Aorta (tissue), 5 donors: ENCODE measurements at places on chromosomes 12 and 14. TPM values are rescaled to one million over a fixed set of nuclear protein-coding genes. Genes with fewer than 3 reads are reported as not detected.

TMEM106C gene
- total RNA-seq = 56.3 TPM

GPD1 gene
- total RNA-seq = 2.2 TPM

LRTM2 gene
- not detected for total RNA-seq

CABP1 gene
- 1.7 TPM for total RNA-seq

PPP4R4 gene
- total RNA-seq = 0.93 TPM

KRT74 gene
- not detected for total RNA-seq

MANSC1 gene
- total RNA-seq = 37.3 TPM

CFAP251 gene
- 3.9 TPM for total RNA-seq

CLEC1B gene
- not detected for total RNA-seq

TAC3 gene
- not detected for total RNA-seq

TRPV4 gene
- 2.5 TPM for total RNA-seq

TCL1B gene
- not detected for total RNA-seq

GRCh38 chr14:40025101-40025500, 592.9 kb upstream of the FBXO33 start:
- H3K36me3 ChIP-seq = no peaks in the 10 kb centered on the region
- H3K27me3 ChIP-seq = no peaks in the 10 kb centered on the region
- no peak overlapping the region for H3K27ac ChIP-seq
- H3K4me3 ChIP-seq = no peak overlapping the region

DNA sequence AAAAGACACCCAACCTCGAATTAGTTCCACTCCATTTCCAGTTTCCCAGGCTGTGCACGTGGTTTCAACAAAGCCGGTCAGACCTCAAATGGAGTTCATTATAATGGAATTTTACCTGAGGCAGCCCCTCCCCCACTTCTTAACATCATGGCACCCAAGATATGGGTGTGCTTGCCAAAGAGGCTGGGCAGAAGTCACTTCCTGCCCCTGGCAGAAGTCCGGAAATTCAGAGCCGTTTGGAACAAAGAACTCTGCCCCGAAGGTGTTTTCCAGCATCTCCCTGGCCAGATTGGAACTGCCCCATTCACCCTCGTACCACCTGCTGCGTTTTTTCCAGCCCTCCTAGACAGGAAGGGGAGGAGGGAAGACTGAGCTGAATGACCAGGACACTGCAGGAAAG, 8.2 kb downstream of the VDR start:
- no peak for DNase-seq
- no peak overlapping the region for H3K4me3 ChIP-seq
- no peaks in the 10 kb centered on the region for H3K36me3 ChIP-seq

- H3K27me3 ChIP-seq = no peaks in the 10 kb centered on the region
- H3K27ac ChIP-seq = no peak overlapping the region
- H3K4me3 ChIP-seq = no peak overlapping the region
- DNase-seq = peak; percentile 22
- H3K36me3 ChIP-seq = no peaks in the 10 kb centered on the region
Measured at GRCh38 chr14:105664691-105665090, 138.3 kb downstream of the TMEM121 start.

GRCh38 chr14:24960816-24961215, 89.1 kb downstream of the STXBP6 start:
- no peak overlapping the region for H3K4me3 ChIP-seq
- no peaks in the 10 kb centered on the region for H3K4me1 ChIP-seq
- no peak for DNase-seq
- no peak overlapping the region for H3K27ac ChIP-seq
- H3K36me3 ChIP-seq = no peaks in the 10 kb centered on the region

- H3K4me3 ChIP-seq = no peak overlapping the region
- no peaks in the 10 kb centered on the region for H3K4me1 ChIP-seq
- no peaks in the 10 kb centered on the region for H3K27me3 ChIP-seq
- no peaks in the 10 kb centered on the region for H3K36me3 ChIP-seq
- no peak overlapping the region for H3K27ac ChIP-seq
- DNase-seq = no peak
Measured at GRCh38 chr12:111850526-111850925, 8.5 kb downstream of the MAPKAPK5 start.

- H3K4me3 ChIP-seq = no peak overlapping the region
- no peak for DNase-seq
- H3K27me3 ChIP-seq = no peaks in the 10 kb centered on the region
- H3K27ac ChIP-seq = no peak overlapping the region
Measured at GRCh38 chr12:5402009-5402935, 29.6 kb upstream of the NTF3 start.

DNA sequence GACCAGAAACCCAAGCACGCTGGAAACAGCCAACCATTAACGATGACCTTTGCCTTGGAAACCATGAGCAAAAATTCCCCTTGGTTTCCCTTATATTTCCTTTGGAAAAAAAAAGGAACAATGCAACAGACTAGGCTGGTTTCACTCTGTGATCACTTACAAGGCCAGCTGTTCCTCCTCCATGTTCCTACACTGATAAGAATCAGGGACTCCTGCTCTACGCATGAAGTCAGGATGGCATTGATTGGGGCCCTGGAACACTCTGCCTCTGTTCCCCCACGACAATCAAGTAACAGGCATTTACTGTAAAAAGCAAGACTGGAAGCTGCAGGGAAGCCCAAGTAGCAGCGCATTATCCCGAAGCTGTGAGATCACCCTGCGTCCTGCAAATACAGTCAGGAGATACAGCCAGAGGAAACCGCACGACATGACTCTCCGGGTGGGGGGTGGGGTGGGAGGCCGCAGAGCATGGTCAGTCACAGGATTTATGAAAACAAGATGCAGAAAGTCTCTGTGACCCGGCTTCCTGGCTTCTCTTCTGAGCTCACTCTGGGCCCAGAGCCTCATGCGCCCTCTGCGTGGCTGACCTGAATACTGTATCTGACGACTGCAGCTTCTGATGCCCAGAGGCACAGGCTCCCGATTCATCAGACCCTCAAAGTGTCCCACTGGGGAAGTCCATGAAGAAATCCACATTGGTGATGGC, 31.1 kb downstream of the SSH1 start:
- peak; percentile 84 for DNase-seq
- H3K4me3 ChIP-seq = no peak overlapping the region
- H3K27me3 ChIP-seq = no peaks in the 10 kb centered on the region
- peaks cover 6% of the 10 kb centered on the region for H3K4me1 ChIP-seq
- peaks cover 2% of the 10 kb centered on the region for H3K36me3 ChIP-seq
- peak overlapping the region; percentile 87 for H3K27ac ChIP-seq

DNA sequence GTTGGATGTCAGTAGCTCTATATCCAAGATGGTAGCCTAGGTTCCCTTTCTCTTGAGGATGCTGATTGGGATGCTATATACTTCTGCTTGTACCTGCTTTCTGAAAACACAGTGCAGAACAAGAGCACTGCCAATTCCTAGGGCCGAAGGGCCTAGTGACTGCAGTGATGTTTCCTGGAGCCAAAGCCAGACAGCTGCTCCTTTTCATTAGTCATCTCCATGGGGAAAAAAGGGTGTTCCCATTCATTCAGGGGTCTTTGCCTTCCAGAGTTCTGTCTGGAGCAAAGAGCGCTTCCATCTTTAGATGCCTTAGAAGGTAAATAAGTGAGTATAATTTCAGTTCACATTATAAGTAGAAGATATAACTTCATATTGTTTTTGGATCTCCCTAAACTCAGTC, 85.5 kb downstream of the PTPRB start:
- no peaks in the 10 kb centered on the region for H3K36me3 ChIP-seq
- no peaks in the 10 kb centered on the region for H3K4me1 ChIP-seq
- no peak for DNase-seq
- no peaks in the 10 kb centered on the region for H3K27me3 ChIP-seq
- H3K4me3 ChIP-seq = no peak overlapping the region

DNA sequence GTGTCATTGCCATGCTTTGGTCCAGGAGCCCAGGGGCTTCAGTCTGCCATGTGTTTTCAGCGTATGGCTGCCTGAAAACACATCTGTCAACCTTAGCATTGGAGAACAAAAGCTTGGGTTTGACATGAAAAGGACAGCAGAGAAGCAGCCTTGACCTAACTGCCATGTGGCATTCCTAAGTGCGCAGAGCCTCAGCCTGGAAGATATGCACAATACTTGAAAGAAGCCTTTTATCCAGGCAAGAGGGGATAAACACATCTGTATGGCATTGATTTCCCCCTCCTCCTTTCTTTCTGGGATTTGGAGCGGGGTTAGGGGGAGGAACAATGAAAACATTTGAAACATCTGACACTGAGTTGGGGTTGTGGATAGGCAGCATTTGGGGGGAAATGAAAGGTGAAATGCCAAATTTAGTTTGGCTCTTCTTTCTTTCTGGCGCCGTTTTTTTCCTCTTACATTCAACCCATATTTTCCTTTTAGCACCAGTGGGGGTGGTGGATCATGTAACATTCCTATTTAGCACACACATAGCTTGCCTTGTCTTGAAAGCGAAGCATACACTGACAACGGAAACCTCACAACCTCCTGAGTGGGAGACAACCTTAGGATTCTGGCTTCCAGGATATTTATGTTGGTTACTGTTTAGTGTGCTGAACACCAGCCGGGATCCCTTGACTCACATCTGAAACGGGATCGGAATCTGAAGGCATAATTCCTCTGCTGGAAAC, 177.0 kb downstream of the C12orf75 start:
- H3K4me1 ChIP-seq = peaks cover 6% of the 10 kb centered on the region
- no peak for DNase-seq
- H3K27ac ChIP-seq = no peak overlapping the region
- no peak overlapping the region for H3K4me3 ChIP-seq
- no peaks in the 10 kb centered on the region for H3K36me3 ChIP-seq

- peaks cover 3% of the 10 kb centered on the region for H3K4me1 ChIP-seq
- DNase-seq = no peak
- H3K4me3 ChIP-seq = no peak overlapping the region
- no peaks in the 10 kb centered on the region for H3K27me3 ChIP-seq
- no peak overlapping the region for H3K27ac ChIP-seq
- no peaks in the 10 kb centered on the region for H3K36me3 ChIP-seq
Measured at GRCh38 chr12:68237619-68238018, 12.0 kb upstream of the IL26 start.

GRCh38 chr14:49870908-49871307, 18.3 kb upstream of the NEMF start:
- H3K4me3 ChIP-seq = no peak overlapping the region
- H3K27me3 ChIP-seq = no peaks in the 10 kb centered on the region
- no peaks in the 10 kb centered on the region for H3K4me1 ChIP-seq
- no peaks in the 10 kb centered on the region for H3K36me3 ChIP-seq
- no peak overlapping the region for H3K27ac ChIP-seq

GRCh38 chr12:97452839-97453238, 9.8 kb upstream of the RMST start:
- H3K27me3 ChIP-seq = no peaks in the 10 kb centered on the region
- H3K4me3 ChIP-seq = no peak overlapping the region
- no peak for DNase-seq
- no peaks in the 10 kb centered on the region for H3K4me1 ChIP-seq
- H3K27ac ChIP-seq = no peak overlapping the region
- H3K36me3 ChIP-seq = no peaks in the 10 kb centered on the region

- H3K4me1 ChIP-seq = no peaks in the 10 kb centered on the region
- no peak overlapping the region for H3K27ac ChIP-seq
- DNase-seq = no peak
- no peaks in the 10 kb centered on the region for H3K36me3 ChIP-seq
- H3K27me3 ChIP-seq = no peaks in the 10 kb centered on the region
Measured at GRCh38 chr14:51784466-51784865, 75.9 kb upstream of the GNG2 start.

- DNase-seq = no peak
- H3K27me3 ChIP-seq = no peaks in the 10 kb centered on the region
- H3K36me3 ChIP-seq = no peaks in the 10 kb centered on the region
- H3K4me3 ChIP-seq = no peak overlapping the region
- H3K27ac ChIP-seq = no peak overlapping the region
- H3K4me1 ChIP-seq = peaks cover 4% of the 10 kb centered on the region
Measured at GRCh38 chr12:111578276-111578970, 20.7 kb downstream of the ATXN2 start.

- DNase-seq = no peak
- no peaks in the 10 kb centered on the region for H3K27me3 ChIP-seq
- H3K4me1 ChIP-seq = peaks cover 13% of the 10 kb centered on the region
- H3K27ac ChIP-seq = no peak overlapping the region
- no peaks in the 10 kb centered on the region for H3K36me3 ChIP-seq
- no peak overlapping the region for H3K4me3 ChIP-seq
Measured at GRCh38 chr12:120247621-120248030, 17.9 kb downstream of the PXN start.

DNA sequence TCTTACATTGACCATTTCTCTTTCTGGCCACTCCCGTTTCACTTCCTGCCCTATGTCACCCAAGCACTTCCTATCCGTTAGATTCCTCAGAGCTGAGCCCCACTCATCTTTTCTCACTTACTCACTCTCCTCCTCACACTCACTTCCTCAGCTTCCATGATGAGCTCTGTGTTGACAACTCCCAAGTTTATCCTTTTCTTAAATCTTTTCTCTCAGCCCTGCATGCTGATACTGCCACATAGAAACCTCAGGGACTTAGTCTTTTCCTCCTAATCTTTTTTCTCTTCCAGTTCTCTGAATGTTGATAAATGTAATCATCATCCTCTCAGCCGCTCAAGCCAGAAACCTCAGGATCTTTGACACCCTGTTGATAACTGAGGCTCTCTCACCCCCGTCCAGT, 99.6 kb downstream of the ANO6 start:
- no peak for DNase-seq
- no peak overlapping the region for H3K4me3 ChIP-seq
- H3K4me1 ChIP-seq = peaks cover 4% of the 10 kb centered on the region
- peak overlapping the region; percentile 40 for H3K27ac ChIP-seq
- peaks cover 2% of the 10 kb centered on the region for H3K36me3 ChIP-seq
- no peaks in the 10 kb centered on the region for H3K27me3 ChIP-seq

DNA sequence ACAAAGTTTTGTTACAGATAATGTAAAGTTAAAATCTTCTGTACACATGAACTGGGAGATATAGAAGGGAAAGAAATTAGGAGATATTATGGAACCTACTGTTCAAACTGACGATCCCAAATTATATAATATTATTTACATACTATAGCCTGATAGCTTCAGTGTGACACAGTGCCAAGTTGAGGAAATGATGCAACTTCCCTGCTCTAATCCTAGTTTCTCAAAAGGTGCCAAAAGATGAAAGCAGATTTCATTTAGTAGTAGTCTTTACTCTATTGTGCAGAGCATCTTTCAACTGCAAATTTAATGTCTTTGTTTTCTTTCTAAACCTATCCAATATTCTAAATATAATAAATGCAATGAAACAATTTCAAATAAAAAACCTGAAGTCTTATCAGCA, 46.9 kb downstream of the COCH start:
- no peak for DNase-seq
- no peaks in the 10 kb centered on the region for H3K27me3 ChIP-seq
- no peaks in the 10 kb centered on the region for H3K4me1 ChIP-seq
- no peak overlapping the region for H3K4me3 ChIP-seq

- DNase-seq = no peak
- H3K27me3 ChIP-seq = no peaks in the 10 kb centered on the region
- H3K36me3 ChIP-seq = no peaks in the 10 kb centered on the region
- no peak overlapping the region for H3K27ac ChIP-seq
- no peaks in the 10 kb centered on the region for H3K4me1 ChIP-seq
Measured at GRCh38 chr14:24775950-24776349, 142.0 kb upstream of the GZMB start.

GRCh38 chr14:75628816-75629215, 31.9 kb downstream of the ERG28 start:
- no peaks in the 10 kb centered on the region for H3K27me3 ChIP-seq
- H3K27ac ChIP-seq = no peak overlapping the region
- no peak overlapping the region for H3K4me3 ChIP-seq
- no peaks in the 10 kb centered on the region for H3K36me3 ChIP-seq
